ENCODE measurements at places on chromosomes 2 and 18. TPM values are rescaled to one million over a fixed set of nuclear protein-coding genes. Genes with fewer than 3 reads are reported as not detected.

The NDUFV2 gene
- total RNA-seq, result 95.9 TPM

The TFCP2L1 gene
- total RNA-seq, result not detected

The AKAIN1 gene
- not detected for total RNA-seq

The PRSS56 gene
- total RNA-seq, result not detected

The ATP8B1 gene
- total RNA-seq, result 46.7 TPM

The MEIS1 gene
- total RNA-seq, result 15.9 TPM

The TGFBRAP1 gene
- 32.6 TPM for total RNA-seq

The XIRP2 gene
- not detected for total RNA-seq

The DNAH7 gene
- 2.9 TPM for total RNA-seq

The TUBB8B gene
- not detected for total RNA-seq

The PCARE gene
- not detected for total RNA-seq

The SLC11A1 gene
- 0.29 TPM for total RNA-seq

The WDR43 gene
- total RNA-seq, result 71.6 TPM

The ATP5MC3 gene
- total RNA-seq, result 87.2 TPM

The SLC35F6 gene
- 82.8 TPM for total RNA-seq

The PFN4 gene
- total RNA-seq, result not detected

The RIT2 gene
- total RNA-seq, result not detected

The HSPE1 gene
- total RNA-seq, result 23.5 TPM

The CNDP1 gene
- not detected for total RNA-seq

The CRYGC gene
- total RNA-seq, result not detected

The INO80C gene
- total RNA-seq, result 14.4 TPM

The MOGAT1 gene
- total RNA-seq, result not detected

The SKA1 gene
- total RNA-seq, result 2.9 TPM

The RAD51AP2 gene
- total RNA-seq, result not detected

Measured in osteoblast (primary cell).